ENCODE measurements at places on chromosomes 7 and 10.
A peak's percentile ranks its signal among the peaks of the same experiment; 100 is the strongest.

DNA sequence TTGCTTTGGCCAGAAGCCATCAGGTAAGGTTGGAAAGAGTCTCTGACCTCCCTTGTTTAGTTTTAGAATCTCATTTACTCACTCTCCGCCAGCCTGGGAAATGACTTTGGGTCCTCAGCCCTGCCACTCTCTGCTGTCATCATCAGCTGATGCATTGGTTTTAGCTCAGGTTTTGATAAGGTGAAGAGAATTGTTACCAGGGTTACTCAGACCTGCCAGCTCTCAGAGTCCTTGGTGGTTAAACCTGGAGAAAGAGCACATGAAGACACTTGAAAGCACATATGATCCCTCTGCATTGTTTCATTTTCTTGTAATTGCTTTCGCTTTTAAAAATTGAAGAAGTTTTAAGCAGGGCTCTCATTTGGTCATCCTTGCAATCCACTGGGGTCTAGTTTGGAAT, 4.0 kb upstream of the CROT start:
- DNase-seq = no peak

- peak; percentile 56 for DNase-seq
These were observed 108.6 kb downstream of the NRCAM start for GRCh38 chr7:108347616-108348015.

DNA sequence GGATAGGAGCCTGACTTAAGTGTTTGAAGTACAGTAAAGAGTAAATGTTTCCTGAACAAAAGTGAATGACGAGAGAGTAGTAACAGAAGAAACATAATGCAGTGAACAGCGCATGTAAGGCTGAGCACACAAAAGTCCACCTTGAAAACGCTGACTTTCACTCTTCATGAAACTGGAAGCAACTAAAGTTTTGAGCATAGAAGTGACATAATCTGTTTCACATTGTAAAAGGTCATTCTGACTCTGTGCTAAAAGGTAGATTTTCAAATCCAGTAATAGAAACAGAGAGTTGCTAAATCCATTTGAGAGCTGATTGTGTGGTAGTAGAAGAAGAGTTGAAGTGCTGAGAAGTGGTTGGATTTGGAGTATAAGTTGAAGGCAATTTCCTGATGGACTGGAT, 1037.0 kb downstream of the CNTNAP2 start:
- no peak for DNase-seq

- no peak for DNase-seq
These were observed 22.6 kb upstream of the PDIA4 start for GRCh38 chr7:149050941-149051340.

DNA sequence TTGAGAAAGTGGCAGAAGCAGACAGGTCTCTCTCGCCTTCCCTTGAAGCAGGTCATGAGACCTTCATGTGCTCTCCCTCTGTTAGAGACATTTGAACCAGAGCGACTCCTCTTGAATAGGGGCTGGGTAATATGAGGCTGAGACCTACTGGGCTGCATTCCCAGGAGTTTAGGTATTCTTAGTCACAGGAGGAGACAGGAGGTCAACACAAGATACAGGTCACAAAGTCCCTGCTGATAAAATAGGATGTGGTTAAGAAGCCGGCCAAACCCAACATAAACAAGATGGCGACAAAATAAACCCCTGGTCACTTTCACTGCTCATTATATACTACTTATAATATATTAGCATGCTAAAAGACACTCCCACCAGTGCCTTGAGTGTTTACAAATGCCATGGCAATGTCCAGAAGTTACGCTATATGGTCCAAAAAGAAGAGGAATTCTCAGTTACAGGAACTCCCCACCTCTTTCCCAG, 43.5 kb upstream of the MSRB2 start:
- no peak for DNase-seq

DNA sequence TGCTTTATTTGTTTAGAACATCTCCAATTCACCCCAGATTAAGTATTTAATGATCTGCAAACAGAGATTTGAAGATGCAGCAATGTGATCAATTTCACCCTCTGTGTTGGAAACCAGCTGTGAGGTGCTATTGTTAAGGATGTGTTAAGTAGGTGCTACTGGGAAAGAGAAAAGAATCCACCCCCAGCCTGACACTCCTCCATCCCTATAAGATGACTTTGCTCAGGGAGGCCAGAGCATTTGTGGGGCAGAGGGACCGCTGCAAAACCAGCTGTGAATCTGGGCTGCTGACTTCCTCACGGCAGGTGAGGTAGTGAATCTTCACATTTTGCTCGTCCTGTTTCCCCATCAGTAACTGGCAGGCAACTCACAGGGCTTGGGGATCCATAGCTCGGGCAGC, 297.5 kb downstream of the GFRA1 start:
- DNase-seq = no peak

GRCh38 chr10:10960534-10960933, 57.1 kb upstream of the CELF2 start:
- no peak for DNase-seq

GRCh38 chr7:137642031-137642430, 204.7 kb downstream of the DGKI start:
- DNase-seq = no peak

- DNase-seq = no peak
These were observed 64.1 kb downstream of the ABRAXAS2 start for GRCh38 chr10:124865676-124866075.

DNA sequence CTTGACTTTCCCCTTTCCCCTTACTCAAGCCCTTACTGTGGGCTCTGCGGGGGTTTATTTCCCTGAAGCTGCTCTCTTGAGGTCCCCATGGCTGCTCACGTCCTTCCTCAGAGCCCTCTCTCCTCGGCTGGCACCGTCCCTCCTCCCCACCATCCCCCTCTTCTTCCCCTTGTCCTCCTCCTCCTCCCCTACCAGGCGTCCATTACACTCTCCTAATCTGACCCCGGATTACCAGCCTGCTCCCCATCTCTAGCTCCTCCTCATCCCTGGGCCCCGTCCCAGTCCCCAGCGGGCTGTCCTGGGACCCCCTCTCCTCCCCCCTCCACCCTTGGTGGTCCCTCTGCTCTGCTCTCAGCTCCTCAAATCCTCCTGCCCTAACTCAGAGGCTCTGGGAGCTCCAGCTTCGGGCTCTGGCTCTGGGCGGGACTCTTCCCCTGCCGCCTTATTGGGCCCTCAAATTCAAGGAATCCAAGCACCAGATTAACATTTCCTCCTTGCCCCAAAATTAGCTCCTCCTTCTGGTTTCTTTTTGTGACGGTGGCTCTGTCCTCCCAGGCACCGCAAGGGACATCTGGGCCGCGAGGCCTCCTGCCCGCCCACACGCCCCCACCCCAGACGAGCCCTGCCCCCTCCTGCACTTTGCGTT, 48.5 kb upstream of the LEP start:
- DNase-seq = no peak

GRCh38 chr10:33041783-33042437, 83.9 kb upstream of the ITGB1 start:
- no peak for DNase-seq

- no peak for DNase-seq
These were observed 233.1 kb upstream of the CSTF2T start for GRCh38 chr10:51932530-51932929.

- DNase-seq = no peak
These were observed 476 bp upstream of the ZFYVE27 start for GRCh38 chr10:97736403-97736901.

- no peak for DNase-seq
These were observed 1078.0 kb upstream of the CELF2 start for GRCh38 chr10:9939716-9940115.

GRCh38 chr10:61283481-61284221, 169.5 kb downstream of the TMEM26 start:
- DNase-seq = no peak

GRCh38 chr7:16669581-16669980, 23.6 kb downstream of the BZW2 start:
- no peak for DNase-seq

DNA sequence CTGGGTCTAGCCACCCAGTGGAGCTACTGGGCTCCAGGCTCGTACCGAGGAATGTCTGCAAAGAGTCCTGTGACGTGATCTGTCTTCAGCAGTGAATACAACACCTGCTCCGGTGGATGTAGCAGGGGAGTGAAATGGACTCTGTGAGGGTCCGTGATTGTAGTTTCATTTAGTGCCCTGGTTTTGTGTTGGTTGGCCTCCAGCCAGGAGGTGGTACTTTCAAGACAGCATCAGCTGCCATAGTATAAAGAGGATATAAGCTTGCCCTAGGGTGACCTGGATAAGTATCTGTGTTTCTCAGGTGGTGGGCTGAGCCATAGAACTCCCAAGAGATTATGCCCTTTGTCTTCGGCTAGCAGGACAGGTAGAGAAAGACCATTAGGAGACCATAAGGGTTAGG, 24.6 kb upstream of the WNT2 start:
- DNase-seq = no peak

GRCh38 chr7:115476671-115477181, 553.8 kb downstream of the TFEC start:
- DNase-seq = no peak

GRCh38 chr10:85936161-85936560, 430.4 kb downstream of the GRID1 start:
- DNase-seq = no peak

GRCh38 chr7:18831419-18831818, 286.0 kb downstream of the TWIST1 start:
- DNase-seq = no peak

GRCh38 chr10:43160046-43160920, 22.0 kb downstream of the CSGALNACT2 start:
- no peak for DNase-seq

DNA sequence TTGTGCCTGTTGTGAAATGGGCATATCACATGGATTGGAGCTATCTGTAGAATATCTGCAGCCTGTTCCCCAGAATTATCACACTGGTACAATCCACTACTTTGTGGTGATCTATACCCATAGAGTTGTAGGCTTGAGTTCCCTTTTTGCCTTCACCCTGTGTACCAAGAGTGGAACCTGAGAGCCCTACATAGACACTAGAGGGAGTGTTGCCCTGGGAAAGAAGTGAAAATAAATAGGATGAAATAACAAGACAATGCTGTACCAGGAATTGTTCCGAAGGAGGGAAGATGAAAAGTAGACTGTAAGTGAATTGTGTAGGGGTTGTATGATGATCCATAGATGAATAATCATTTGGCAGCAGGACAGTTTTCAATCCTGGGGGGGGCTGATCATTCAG, 9.0 kb downstream of the SORCS3 start:
- DNase-seq = no peak
